Stimulated activated CD8-positive, alpha-beta memory T cell treated with anti-CD3 and anti-CD28 coated beads, Interleukin-15, amount 100 ng/mL, for 24 hours (primary cell): ENCODE measurements at places on chromosomes 5 and 9.

DNA sequence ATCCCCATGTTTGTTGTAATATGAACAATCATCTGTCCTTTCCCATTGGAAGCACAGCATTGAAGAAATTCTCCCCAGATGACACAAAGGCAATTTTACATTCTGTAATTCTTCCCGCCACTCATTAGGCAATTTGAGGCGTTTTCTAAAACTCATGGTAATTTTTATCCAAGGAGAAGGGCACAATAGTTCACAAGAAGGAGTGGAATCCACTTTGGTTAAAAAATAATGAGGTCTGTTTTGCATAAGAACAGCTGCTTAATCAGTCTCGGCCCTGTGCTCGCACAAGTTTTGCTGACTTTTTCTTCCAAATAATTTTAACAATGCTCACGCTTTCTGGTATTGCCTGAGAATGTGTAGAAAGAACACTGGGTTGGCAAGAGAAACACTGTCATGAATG, 94.0 kb downstream of the CAVIN4 start:
- DNase-seq = no peak

DNA sequence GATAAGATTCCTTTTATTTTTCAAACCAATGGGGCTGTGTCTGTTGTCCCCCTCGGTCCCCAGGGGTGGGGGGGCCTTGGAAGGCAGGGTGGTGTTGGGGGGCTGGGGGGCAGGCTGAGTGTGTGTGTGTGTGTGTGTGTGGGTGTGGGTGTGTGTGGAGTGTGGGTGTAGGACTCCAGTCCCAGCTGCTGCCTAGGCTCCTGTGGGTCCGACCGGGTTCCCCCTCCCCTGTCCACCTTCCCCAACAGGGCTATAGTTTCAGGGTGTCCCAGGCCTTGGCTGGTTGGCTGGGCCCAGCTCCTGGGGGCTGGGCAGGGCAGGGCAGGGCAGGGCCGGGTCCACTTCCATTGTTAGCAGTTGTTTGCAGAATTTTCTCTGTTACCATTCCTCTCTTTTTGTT, 2.1 kb upstream of the NFX1 start:
- DNase-seq = no peak

GRCh38 chr5:173624282-173624681, 7.8 kb upstream of the BOD1 start:
- no peak for DNase-seq

DNA sequence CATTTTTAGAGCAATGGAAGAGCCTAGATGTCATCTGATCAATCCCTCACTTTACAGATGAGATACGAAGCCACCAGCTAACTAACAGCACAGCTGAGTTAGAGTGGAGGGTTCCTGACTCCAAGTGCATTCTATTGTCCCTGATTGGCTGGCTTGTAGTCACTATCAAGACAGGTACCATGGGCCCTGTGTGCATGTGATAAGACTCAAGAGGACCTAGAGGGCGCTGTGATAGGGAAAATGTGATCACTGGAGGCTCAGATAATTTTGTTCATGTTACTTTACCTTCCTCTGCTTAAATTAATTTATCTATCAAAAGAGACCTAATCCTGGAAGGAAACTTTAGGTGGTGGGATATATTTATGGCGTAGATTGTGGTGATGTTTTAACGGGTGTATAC, 19.5 kb upstream of the SNAPC3 start:
- no peak for DNase-seq

- no peak for DNase-seq
These were observed 4.3 kb upstream of the AGPAT2 start for GRCh38 chr9:136691316-136692184.

GRCh38 chr5:115345344-115345743, 48.9 kb upstream of the CCDC112 start:
- DNase-seq = no peak

DNA sequence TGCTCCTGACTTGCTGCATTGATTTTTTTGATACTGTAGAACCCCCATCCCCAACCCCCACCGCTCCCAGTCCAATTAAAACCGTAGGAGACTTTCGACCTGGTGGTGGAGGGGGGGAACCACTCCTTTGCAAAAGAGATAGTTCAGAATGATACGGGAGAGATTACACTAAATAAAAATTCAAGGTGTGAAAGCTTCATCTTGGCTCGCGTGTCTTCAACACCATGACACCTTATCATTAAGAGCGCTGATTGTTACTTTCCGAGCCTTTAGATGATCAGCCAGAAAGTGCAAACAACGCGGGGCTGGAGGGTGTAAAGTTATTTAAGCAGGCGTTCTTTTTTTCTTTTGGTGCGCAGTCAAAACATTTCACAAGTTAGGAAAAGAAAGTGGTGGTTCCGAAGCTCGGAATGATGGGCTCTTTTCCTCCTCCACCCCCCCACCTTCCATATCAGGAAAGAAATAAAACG, 1.3 kb upstream of the ZNF462 start:
- DNase-seq = no peak

GRCh38 chr5:66796305-66797292, 200.4 kb downstream of the MAST4 start:
- no peak for DNase-seq

GRCh38 chr9:105141146-105141975, 103.1 kb upstream of the SLC44A1 start:
- no peak for DNase-seq

GRCh38 chr9:136084063-136084944, 10.8 kb downstream of the NACC2 start:
- no peak for DNase-seq

DNA sequence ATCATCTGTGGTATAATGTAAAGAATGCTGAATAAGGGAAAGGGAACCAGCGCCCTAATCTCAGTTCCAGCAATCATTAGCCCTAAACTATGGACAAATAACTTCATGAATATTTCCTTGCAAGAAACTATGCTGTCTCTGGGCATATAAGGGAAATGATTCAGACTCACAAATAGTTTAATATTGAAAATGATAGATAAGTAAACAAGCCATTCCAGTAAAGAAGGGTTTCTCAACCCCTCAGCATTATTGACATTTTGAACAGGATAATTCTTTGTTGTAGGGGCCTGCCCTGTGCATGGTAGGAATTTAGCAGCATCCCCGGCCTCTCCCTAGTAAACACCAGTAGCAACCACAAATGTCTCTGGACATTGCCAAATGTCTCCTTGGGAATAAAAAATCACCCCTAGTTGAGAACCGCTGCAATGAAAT, 23.8 kb downstream of the C5 start:
- DNase-seq = no peak

DNA sequence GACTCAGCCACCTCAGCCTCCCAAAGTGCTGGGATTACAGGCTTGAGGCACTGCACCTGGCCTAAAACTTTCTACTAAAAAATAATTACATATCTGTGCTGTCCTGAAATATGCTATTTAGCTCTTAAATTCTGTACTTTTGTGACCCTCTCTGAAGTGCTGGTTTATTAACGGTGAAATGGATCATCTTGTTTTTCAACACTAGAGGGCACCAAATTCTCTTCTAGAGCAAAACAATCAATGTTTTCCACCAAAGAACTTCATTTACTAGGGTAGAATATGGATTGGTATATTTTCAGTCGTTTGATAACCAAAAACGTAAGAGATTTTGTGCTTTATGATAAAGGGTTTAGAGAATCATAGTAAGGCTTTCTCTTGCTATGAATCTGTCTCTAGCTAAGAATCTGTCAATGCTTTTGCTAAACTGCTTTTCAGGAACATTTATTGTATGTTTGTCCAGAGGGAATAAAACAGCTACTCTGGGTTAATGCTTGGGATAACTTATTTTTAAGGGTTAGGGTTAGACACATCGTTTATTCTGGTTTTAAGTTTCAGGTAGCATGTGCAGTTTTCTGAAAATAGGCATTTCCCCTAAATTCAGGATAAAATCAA, 63.6 kb downstream of the RNF180 start:
- DNase-seq = no peak

GRCh38 chr5:167219298-167219697, 1072.1 kb upstream of the WWC1 start:
- DNase-seq = no peak

DNA sequence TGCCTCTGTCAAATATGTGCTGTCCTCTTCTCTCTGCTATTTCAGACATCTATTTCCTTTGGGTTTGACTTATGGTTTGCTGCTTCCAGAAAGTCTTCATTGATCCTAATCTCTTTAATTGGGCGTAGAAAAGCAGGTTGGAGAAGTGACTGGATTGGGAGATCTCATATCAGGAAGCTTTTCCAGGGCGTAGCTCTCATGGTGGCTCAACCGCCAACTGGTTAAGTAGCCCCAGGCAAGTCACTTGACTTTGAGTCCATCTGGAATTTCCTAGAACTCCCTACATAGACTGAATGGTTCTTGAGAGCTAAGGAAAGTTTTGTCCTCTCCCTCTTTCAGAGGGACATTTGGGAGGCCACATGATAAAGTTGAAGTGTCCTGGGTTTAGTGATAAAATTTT, 192.3 kb upstream of the GLRA1 start:
- DNase-seq = no peak

- DNase-seq = no peak
These were observed 112.4 kb downstream of the MEF2C start for GRCh38 chr5:88770276-88771257.

- no peak for DNase-seq
These were observed 3.1 kb downstream of the TOR1B start for GRCh38 chr9:129806061-129806460.

DNA sequence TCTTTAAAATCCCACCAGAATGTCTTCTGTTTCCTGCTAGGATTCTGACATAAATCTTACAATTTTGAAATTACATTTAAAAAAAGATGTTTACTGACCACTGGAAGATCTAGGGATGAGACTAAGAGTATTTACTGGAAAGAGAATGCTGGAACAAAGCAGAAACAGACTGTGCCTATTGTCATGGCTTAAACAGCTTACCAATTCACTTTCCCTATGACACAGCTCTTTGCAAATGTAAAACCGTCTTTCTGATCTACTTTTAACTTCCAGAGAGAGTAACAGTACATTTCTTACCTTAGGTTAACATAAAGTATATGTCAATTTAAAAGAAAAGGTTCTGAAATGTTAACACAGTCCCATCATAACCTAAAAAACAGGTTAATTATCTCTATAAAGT, 10.7 kb downstream of the GIN1 start:
- DNase-seq = no peak

DNA sequence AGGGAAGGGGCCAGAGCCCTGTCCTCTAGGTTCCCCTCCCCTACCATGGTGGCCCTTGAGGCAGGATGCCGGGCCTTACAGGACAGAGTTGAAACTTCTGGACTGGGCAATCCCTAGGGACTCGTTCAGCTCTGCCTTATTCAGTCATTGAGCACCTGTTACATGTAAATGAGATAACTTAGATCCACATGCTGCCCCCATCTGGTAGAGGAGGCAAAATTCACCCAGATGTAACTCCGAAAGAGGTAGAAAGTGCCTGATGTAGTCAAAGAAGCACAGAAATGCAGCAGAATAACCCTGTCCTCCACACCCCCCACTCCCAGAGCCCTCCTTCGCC, 1.5 kb downstream of the GGTA1 start:
- no peak for DNase-seq

DNA sequence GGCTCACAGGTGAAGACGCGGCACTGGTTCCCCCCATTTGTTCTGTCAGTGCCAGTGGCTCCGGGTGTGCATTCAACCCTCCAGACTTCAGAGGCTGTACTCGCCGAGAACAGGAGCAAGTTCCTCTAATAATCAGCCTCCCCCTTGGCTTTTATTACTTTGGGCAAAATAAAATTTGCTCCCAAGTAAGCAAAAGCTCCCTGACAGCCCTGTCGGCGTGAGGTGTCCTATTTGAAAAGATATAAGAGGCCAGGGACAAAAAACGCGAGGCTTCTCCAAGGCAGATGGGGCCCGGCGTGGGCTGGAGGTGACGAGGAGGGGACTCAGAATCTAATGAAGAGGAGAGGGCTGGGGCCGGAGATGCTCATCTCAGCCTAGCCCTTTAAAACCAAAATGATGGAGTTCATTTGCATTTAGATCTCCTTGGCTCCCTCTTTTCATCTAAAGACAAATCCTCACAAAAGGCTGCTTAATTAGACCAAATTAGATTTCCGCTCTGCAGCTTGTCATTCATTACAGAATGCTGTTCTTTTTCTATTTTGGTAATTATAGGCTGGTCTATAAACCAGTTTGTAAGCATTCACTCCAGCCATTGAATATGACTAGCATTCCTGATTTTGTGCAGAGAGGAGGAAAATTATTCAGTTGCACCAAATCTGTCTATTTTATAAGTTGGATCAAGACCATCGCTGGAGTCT, 68.5 kb downstream of the CFAP77 start:
- no peak for DNase-seq

- DNase-seq = no peak
These were observed 11.0 kb downstream of the SLC44A1 start for GRCh38 chr9:105255421-105255820.

DNA sequence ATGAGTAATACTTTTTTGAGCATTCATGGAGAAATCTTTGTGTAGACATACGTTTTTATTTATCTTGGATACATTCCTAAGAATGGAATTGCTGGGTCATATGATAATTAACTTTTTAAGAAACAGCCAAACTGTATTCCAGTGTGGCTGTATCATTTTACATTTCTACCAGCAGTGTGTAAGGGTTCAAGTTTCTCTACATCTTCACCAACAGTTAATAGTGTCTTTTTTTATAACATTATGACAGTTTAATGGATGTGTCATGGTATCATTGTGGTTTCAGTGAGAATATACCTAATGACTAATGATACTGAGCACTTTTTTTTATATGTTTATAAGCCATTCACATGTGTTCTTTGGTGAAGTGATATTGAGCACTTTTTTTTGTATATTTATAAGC, 52.4 kb downstream of the NIPBL start:
- DNase-seq = no peak

DNA sequence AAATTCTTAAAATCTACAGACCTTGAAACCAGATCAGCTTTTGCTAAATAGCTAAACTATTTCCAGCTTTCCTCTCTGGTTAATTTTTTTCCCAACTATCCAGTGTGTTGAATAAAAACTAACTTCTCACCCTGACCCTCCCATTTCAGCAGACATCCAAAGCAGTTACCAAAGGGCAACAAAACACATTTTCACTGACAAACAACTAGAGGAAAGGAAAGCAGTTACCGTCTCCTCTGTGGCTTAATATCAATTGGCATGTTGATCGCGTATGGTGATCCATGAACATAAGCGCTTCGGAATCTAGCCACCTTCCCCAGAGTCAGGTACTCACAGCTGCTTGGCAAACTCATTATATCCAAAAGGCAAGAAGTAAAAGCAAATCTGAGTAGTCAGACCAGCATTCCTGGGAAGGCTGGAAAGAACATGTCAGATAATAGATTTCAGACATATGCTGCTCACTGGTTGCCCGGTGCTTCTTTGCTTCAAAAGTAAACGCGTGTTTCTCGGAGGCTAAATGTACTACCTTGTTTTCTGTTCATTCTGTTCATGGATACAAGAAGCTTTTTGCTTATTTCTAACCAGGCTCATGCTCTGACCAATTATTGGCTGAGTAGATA, 463.4 kb downstream of the PDE4D start:
- DNase-seq = no peak

DNA sequence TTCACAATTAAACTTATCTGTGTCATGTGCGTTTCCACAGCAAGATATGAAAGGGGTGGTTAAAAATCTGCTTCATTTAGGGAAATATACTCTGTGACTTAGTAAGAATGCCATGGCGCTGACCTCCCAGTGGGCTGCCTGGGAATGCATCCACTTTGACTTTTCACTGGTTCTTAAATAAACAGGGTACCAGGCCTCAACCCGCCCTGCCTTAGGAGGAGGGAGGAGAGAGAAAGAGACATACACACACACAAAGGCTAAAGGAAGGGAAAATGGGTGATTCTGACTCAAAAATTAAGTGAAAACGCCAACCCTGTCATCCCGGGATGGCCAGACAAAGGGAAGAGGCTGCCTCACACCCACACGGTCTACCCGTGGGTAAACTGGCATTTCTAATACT, 122.1 kb downstream of the EBF1 start:
- no peak for DNase-seq

GRCh38 chr9:92179286-92180001, 64.2 kb upstream of the SPTLC1 start:
- DNase-seq = no peak
